Activated CD4-positive, CD25-positive, alpha-beta regulatory T cell (primary cell): ENCODE measurements at places on chromosomes 5 and 9.

DNA sequence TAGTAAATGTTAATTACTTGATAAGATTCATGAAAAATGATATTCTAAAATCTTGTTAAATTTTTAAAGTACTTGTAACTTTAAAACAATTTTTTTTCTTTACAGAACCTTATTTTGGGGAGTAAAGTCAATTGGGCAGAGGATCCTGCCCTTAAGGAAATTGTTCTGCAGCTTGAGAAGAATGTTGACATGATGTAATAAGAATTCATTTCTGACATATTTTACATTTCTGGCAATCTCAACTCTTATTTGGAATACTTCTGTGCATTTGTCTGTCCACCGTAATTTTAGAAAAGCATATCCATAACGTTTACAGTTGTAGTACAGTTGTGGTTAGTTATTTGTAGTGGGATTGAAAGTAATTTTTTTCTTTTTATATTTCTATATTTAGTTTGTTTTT, 20.2 kb downstream of the CENPH start:
- DNase-seq = no peak

DNA sequence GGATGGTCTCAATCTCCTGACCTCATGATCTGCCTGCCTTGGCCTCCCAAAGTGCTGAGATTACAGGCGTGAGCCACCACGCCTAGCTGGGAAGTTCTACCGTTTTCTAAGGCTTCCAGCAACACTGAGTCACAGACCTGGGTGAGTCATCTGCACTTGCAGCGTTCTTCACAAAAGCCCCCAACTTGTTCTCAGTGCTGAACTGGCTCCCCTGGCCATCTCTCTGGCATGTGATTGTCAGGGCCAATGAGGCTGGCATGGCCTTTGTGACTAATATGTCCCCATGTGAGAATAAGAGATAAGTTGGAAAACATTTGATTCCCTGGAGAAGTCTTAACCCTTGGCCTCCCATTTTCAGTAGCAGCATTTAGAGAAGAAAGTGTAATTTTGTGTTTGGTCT, 124.4 kb downstream of the WDR41 start:
- no peak for DNase-seq

- no peak for DNase-seq
Measured at GRCh38 chr5:568061-568781, 43.9 kb upstream of the CEP72 start.

DNA sequence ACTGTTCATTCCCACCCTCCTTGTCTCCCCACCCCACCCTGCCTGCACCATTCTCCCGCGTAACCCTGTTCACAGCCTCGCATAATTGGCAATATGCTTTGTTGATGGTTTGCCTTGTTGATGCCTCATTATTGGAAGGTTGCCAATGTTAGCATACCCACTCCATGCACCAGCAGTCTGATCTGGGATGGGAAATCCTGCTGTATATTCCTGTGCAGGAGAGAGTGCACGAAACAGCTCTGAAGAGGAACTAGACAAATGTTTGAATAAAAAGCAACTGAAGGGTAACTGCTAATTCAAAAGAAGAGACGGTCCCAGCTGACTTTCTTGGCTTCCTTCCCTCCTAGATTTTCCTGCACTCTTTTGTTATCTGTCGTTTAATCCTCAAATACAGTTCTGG, 271.7 kb upstream of the TLE4 start:
- no peak for DNase-seq

- DNase-seq = no peak
Measured at GRCh38 chr5:114055318-114056184, 306.3 kb upstream of the KCNN2 start.

DNA sequence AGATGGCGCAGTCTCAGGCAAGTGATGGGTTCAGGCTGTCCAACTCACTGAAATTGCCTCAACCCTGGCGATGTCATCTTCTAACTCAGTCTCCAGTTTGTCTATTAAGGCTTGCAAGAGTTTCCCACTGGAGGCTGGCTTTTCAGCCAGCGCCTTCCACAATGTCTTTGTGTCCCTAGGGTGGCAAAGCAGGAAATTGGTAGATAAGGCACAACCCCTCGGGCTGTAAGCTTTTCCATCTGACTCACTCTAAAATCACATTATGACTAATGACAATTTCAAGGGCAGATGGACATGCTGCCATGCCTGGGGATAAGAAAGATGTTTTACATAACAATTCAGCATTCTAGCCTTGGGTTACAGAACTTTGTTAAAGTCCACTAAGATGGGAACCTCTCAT, 61.9 kb downstream of the MROH2B start:
- no peak for DNase-seq

DNA sequence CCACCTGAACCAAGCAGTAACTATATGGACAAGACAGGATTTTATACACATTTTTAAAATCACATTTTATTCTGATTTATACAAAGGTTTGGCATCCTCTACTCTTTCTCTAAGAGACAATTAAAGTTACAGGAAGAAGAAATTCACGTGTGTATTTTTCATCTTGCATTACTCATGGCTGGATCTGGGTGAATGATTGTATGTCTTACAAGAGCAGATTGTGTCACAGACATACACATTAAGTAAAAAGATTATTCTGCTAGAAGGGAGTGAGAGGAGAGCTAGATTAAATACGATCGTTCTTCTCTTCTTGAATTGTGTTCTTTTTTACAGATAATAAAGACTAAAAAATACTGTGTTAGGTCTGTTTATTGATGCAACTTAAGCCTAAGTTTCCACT, 20.8 kb upstream of the CEP120 start:
- no peak for DNase-seq

DNA sequence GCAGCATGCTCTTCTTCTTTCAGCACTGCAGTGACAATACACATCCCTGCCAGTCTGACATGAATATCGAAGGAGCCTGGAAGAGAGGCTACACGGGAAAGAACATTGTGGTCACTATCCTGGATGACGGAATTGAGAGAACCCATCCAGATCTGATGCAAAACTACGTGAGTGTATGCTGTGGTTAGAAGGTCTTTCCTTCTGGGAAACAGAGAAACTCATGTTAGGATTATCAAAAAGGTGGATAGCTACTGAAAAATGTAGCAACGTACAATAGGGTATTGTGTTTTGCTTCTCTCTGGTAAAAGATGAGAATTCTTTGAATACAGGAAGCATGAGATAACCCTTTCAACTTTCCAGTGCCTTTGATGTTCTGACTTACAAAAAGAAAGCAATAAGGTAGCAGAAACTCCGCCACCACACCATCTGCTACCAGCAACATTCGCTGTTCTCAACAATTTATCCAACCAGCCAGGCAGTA, 133.3 kb downstream of the PCSK5 start:
- DNase-seq = no peak

DNA sequence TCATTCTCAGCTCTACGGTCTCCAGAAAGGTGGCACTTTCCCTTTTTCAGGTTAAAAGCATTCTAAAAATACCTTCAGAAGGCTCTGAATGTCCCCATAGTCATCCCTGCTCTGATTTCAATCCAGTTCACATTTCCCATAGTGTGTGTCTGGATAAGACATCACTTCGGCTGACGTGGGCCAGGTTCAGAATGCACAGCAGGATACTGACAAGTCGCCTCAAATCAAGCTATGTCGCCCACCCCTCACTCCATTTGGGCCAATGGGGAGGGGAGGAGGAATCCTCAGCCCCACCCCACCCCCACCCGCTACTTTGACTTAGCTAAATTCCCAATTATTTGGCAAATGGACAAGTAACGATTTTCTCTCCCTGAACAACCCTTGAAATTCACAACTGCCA, 148.0 kb downstream of the SLIT3 start:
- no peak for DNase-seq

DNA sequence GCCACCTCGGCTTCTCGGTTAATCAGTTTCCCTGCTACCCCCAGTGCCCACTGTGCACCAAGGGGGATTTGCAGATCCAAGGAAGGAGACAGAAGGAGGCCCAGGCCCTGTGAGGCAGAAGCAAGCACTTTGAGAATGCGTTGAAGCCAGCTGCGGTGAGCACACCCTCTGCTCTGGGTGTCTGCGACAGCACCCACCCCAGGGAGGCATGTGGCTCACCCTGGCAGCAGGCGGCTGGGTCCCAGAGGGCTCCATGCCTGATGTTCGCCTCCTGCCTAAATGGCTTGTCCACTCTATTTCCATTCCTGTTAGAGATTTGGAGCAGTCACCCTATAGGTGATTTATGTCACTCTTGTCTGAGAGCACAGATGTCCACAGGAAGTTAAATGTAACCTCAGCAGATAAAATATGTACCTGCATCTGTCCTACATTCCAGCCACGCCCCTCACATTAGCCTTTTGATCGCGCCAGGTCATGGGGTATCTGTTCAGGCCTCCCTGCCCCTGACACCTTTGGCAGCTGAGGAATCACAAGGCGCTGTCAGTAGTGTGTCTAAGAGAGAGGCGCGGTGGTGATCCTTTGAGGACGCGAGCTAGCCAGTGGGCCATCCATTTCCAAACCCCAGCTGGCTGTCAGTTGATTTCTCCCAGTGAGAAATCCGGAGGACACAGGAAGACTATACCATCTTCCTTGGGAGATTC, 28.1 kb downstream of the PTGES2 start:
- DNase-seq = no peak

DNA sequence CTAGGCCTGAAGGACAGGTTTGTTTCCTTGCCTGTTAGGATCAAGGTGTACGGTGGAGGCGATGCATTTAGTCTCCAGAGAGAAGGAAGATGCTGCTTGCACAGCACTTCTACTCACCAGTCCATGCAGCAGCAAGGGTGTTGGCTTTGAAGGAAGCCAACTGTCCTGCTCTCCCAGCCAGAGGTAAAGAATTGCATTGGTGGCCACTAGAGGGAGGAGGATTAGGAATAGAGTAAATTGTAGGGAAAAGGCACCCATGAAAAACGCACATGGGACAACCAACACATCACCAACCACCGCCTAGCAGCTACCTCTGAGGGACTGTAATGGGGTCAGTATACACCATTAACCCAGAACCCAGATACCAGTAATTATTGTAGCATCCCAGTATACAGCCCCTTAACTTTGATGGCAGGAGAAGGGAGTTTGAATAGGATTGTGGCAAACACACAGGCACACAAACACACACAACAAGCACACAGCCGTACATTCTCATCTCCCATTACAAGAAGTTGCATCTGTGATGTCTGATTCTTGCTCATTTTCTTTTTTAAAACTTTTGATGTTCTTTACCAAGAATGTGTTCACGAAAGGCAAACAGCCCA, 267.7 kb downstream of the ADAMTS6 start:
- DNase-seq = no peak

DNA sequence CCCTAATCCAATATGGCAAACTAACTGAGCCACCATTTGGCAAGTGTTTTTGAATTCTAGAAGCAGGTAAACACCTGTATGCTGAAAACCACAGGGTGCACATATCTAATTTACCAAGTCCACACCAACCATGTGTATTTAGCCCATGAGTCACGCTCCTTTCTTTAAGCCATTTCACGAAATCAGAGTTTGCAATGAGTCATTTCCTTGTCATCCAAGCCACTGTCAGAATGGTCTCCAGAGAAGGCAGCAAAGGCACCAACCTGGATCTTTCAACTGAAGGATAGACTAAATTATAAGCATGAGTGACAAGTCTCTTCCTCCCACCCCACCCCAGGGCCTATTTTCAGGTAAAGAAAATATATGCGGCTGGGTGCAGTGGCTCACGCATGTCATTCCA, 110.0 kb downstream of the PAX5 start:
- no peak for DNase-seq

DNA sequence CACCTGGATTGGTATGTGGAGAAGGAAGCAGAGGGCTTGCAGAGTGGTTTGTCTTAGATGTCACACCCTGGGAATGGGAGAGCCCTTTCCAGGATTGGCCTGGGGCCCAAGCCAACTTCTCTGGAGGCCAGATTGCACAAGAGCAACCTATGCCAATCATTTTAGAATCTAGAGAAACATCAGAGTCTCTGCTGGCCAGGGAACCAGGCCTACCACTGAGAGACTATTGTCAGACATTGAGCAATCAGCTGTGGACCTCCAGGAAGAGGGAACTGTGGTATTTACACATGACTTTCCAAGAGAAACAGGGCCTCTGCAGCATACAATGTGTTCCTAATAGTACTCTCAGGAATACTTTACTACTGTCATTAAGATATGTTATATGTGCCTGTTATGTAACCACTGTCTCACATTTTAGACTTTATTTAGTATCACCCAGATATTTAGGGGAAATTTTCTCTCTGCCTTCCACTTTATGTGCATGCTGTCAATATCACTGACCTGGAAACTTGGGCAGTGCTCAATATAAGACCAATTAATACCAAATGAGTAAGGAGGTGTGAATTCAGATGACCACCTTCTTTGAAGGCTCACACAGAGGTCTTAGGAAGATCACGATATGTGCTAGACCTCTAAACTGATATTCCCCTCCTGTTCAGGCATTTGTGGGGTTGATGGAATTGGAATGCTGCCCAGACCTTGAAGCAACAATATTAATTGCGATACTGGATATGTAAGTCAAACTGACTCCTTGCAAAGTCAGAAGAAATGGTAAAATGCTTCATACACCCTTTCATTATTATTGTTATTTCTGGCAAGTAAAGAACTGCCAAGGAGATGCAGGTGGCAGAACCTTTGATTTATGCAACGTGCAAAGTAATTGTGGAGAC, 20.5 kb upstream of the CCL28 start:
- no peak for DNase-seq

GRCh38 chr9:84670138-84671041, 861 bp downstream of the NTRK2 start:
- DNase-seq = no peak

DNA sequence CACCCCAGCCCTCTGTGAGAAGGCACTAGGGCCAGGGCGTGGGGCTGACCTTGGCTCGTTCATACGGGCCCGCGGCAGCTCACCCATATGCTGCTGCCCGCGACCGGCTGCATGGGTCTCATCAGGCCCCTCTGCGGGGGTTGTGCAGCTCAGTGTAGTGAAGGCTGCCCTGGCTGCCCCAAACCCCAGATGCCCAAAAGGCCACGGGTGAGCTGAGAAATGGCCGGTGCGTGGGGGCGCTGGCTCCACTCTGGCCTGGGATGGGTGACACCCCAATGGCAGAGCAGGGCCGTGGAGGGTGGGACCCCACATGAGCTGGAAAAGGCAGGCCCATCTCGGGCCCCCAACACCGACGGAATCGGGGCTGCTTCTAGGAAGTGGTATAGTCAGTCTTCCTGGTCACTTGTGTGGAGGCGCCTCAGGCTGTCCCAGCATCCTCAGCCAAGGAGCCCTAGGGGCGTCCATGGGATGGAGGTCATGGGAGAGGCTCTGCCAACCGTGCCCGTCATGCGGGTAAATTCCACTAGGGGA, 19.4 kb upstream of the LRRC14B start:
- DNase-seq = no peak

GRCh38 chr9:31065691-31066090, 1318.8 kb upstream of the ACO1 start:
- DNase-seq = no peak

- DNase-seq = no peak
Measured at GRCh38 chr5:80125022-80125961, 90.1 kb downstream of the THBS4 start.

DNA sequence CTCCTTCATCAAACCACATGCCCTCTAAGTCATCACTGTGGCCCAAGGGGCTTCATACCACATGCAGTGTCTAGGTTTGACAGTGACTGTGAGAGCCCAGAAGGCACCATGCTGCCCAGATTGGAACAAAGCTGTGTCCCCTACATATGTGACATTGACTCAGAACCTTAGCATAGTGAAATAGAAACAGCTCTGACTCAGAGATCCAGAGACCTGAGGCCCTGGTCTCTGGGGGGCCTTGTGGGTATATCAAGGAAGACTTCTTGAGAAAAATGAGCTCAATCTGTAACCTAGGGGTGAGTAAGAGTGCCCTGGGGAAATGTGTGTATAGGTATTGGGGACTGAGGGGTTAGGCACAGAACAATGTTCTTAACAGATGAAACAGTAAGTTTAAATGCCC, 7.1 kb upstream of the ENTREP1 start:
- no peak for DNase-seq

- DNase-seq = no peak
Measured at GRCh38 chr9:137252555-137253506, 1.7 kb downstream of the STPG3 start.

- no peak for DNase-seq
Measured at GRCh38 chr9:117681888-117682287, 22.3 kb upstream of the TLR4 start.
